Vagina (tissue), 2 donors: ENCODE measurements at places on chromosomes 2 and 18.

DNA sequence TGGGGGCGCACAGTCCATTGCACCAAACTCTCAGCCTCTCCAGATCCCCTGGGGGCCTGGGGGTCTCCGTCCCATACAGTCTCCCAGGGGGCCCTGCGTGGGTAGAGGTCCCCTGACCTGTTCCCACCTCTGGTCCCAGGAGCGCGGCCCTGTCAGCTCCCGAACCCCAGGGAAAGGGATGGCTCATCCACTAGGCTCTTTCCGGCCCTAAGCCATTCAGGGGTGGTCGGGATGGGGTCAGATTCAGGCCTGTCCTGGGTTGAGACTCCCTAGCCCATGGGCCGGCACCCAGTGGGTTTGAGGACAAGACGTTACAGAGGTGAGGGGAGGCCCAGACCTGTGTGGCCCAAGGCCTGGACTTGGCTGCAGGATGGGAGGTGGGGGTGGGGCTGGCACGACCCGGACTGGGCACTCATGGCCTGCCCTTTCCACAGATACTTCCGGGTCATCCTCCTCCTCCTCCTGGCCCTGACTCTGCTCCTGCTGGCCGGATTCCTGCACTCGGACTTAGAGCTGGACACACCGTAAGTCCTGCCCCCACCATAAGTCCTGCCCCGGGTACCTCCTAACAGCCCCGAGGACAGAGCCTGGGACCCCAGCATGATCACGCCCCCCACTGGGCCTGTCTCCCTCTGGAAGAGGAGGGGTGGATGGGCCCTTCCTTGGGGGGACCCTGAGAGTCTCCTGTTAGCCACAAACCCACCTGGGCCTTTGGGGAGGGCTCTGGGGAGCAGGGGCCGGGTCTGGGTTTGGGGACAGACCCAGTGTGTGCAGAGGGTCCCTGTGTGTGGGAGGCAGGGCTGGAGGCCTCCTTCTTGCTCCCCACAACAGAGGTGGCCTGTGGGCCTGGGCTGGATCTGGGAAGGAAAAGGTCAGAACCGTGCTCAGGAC, 10.1 kb upstream of the NEU4 start:
- no peak overlapping the region for H3K27ac ChIP-seq
- no peaks in the 10 kb centered on the region for H3K36me3 ChIP-seq
- H3K27me3 ChIP-seq = no peaks in the 10 kb centered on the region
- peak; percentile 83 for DNase-seq
- peaks cover 7% of the 10 kb centered on the region for H3K4me1 ChIP-seq
- H3K4me3 ChIP-seq = no peak overlapping the region

GRCh38 chr2:120697471-120697870, 38.2 kb upstream of the GLI2 start:
- H3K36me3 ChIP-seq = no peaks in the 10 kb centered on the region
- H3K4me1 ChIP-seq = no peaks in the 10 kb centered on the region
- H3K4me3 ChIP-seq = no peak overlapping the region
- DNase-seq = no peak
- H3K27ac ChIP-seq = no peak overlapping the region

DNA sequence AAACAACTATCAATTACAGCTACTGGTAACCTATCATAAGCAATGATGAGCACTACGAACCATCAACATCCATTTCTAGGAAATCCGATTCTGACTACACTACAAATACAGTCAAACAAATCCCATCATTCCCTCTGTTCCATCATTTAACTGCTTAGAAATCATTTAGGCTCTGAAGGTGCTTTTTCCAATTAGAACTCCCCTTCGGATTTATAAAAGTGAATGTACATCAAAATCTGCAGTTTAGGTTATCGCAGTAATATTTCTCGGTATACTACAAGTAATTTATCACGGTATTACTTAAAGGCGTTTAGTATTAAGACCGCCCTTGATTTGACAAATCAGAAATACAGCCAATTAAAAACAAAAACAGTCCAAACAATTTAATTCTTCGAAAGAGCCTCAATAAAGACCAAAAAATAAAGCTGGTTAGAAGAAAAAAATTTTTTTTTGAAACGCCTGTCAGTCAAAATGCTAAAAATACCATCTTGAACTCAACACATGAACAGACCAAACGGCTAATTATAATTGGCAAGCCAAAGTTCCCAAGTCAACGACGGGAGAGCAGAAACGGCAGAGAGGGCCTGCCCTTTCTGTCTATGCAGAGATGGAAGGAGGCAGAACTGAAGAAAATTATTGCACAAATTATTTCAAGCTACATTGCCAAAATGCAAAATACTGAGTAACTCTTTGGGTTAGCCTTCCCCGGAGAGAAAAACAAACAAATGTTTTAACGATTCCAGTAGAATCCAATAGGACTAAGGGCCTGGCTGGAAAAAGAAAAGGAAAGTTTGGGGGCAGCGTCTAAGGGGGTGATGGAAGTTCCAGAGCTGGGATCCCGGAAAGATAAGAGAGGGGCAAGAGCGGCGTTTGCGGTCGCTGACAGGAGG, 1.2 kb downstream of the VPS54 start:
- DNase-seq = no peak
- H3K27ac ChIP-seq = peak overlapping the region; percentile 98
- H3K4me1 ChIP-seq = peaks cover 55% of the 10 kb centered on the region
- no peaks in the 10 kb centered on the region for H3K27me3 ChIP-seq
- peak overlapping the region; percentile 97 for H3K4me3 ChIP-seq

DNA sequence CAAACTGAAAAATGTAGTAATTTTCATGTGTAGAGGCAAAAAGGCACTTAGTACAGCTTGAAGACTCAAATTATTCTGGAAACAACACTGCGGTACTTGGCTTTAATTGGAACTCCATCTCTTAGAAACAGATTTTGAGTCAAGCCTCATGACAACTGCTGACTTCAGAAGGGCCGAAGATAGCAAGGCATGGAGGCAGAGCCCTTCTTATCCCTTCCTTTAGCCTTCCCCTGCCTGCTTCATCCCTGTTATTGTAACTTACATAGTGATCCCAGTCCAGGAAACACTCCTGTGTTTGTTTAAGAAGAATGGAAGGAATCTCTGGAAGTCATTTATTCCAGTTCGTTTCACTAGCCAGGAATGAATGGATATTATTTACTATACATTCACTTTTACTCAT, 110.9 kb upstream of the FAM98A start:
- no peaks in the 10 kb centered on the region for H3K4me1 ChIP-seq
- H3K27ac ChIP-seq = no peak overlapping the region
- no peak overlapping the region for H3K4me3 ChIP-seq
- DNase-seq = no peak
- no peaks in the 10 kb centered on the region for H3K36me3 ChIP-seq
- H3K27me3 ChIP-seq = no peaks in the 10 kb centered on the region

GRCh38 chr2:148130581-148130980, 109.7 kb downstream of the MBD5 start:
- no peak for DNase-seq
- H3K36me3 ChIP-seq = no peaks in the 10 kb centered on the region
- H3K4me3 ChIP-seq = no peak overlapping the region
- no peak overlapping the region for H3K27ac ChIP-seq
- no peaks in the 10 kb centered on the region for H3K27me3 ChIP-seq

DNA sequence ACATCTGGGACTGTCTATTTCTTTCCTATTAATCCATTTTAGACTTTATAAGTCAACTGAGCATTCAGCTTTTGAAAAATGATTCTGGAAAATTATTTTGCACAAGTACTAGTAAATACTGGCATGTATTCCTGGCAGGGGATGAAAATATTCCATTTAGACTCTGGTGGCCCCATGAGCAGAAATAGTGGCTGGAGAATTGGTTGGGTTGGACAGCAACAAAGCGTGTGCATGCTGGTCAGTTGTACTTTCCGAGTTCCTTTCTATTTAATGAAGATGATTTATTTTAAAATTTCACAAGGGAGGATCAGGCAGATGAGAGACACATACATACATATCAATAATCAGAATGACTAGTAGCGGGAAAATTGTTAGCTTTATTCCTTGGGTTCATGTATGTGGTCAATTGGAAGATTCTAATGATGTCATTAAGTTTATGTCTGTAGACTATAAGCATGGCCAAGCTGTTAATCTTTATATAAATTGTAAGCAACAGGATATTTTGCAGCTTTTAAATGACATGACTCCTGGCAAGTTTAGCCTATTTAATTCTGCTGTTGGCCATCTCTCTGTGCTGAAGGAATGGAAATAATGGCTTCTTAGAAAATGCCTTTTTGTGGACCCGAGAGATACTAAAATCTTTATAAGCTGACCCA, 541.6 kb downstream of the SLC4A3 start:
- H3K27ac ChIP-seq = no peak overlapping the region
- no peaks in the 10 kb centered on the region for H3K27me3 ChIP-seq
- DNase-seq = no peak
- no peaks in the 10 kb centered on the region for H3K4me1 ChIP-seq
- H3K36me3 ChIP-seq = no peaks in the 10 kb centered on the region
- H3K4me3 ChIP-seq = no peak overlapping the region

- no peak for DNase-seq
- H3K4me1 ChIP-seq = no peaks in the 10 kb centered on the region
- H3K27ac ChIP-seq = no peak overlapping the region
- H3K4me3 ChIP-seq = no peak overlapping the region
- H3K36me3 ChIP-seq = no peaks in the 10 kb centered on the region
- H3K27me3 ChIP-seq = no peaks in the 10 kb centered on the region
Observed at GRCh38 chr2:200087451-200087850, 132.1 kb downstream of the MAIP1 start.

DNA sequence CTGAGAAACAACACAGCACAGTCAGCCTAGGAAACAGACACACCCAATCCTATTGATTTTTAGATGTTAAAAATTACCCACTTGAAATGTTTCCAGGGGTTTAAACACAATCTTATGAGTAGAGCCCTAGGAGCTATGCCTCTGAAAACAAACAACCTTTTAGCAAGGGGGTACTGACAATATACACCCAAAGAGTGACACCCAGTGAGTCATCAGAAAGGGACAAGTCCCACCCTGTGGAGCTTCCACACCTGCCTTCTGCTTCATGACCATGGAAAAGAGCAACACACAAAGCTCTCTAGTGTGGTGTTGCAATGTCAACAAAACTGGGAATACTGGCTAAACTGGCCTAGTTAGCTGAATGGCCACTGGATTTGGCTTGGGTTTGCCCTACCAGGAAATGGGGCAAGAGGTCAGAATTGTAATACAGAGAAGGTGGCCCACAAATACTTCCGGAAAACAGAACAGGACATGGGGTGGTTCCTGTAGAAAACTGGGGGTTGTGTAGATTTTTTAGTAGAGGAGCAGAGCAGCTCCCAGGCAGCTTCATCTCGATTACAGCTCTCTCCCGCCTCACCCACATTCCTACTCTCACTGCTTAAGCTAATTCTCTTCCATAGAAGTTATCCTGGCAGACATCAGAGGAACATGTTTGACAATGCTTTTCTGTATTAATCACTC, 98.2 kb downstream of the GAREM1 start:
- H3K4me3 ChIP-seq = no peak overlapping the region
- H3K27ac ChIP-seq = peak overlapping the region; percentile 65
- no peak for DNase-seq
- H3K27me3 ChIP-seq = no peaks in the 10 kb centered on the region
- H3K4me1 ChIP-seq = peaks cover 44% of the 10 kb centered on the region

DNA sequence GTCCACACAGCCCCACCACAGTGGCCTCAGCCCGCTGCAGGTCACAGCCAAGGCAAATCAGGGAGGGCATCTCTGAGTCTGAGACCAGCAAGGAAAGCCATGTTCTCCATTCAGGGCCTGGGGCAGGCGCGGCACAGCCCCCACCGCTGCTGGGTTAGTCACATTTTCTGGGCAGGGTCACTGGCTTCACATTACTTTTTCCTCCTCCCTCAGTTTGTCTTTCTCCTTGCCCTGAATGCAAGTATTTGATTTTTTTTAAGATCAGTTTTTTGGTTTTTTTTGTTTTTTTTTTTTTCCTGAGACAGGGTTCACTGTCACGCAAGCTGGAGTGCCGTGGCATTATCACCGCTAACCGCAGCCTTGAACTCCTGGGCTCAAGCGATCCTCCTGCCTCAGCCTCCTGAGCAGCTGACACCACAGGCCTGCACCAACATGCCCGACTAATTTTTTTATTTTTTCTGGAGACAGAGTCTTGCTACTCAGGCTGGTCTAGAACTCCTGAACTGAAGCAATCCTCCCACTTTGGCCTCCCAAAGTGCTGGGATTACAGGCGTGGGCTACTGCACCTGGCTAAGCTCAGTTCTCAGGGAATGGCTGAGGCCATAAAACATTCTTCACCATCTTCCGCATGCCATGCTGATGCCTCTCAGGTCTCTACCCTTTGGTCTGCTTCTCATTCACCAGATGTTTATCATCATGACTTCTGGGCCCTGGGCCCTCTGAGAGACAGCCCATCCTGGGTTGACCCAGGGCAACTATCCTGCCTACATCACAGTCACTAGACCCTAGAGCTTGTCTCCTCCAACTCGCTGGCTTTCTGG, 628 bp upstream of the CAPG start:
- no peak for DNase-seq
- no peaks in the 10 kb centered on the region for H3K36me3 ChIP-seq
- peaks cover 77% of the 10 kb centered on the region for H3K4me1 ChIP-seq
- H3K27ac ChIP-seq = peak overlapping the region; percentile 85
- no peaks in the 10 kb centered on the region for H3K27me3 ChIP-seq

DNA sequence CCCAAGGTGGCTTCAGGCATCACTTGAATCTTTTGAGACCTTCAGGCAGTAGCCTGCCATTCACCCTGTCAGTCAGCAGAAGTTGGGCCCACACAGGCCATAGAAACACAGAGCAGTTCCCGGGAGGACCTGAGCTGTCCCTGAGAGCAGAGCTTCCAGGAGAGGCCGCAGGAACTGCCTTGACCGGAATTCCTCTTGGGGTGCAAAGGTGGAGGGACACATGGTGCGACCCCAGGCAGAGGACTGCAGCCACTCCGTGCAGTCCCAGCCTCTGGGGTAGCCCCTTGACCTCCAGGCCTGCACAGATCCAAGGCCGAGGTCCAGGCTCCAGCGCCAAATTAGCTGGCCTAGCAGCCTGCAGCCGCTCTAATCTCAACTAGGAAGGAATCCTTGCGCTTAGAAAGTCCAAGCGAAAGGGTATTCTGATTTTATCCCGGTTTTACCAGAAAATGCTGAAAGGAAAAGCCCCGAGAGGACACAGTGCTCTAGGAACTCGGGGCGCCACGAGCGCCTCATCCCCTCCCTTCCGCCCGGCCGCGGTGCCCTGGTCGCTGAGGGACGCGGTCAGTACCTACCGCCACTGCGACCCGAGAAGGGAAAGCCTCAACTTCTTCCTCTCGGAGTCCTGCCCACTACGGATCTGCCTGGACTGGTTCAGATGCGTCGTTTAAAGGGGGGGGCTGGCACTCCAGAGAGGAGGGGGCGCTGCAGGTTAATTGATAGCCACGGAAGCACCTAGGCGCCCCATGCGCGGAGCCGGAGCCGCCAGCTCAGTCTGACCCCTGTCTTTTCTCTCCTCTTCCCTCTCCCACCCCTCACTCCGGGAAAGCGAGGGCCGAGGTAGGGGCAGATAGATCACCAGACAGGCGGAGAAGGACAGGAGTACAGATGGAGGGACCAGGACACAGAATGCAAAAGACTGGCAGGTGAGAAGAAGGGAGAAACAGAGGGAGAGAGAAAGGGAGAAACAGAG, 5.4 kb downstream of the SIX2 start:
- H3K36me3 ChIP-seq = no peaks in the 10 kb centered on the region
- H3K27ac ChIP-seq = no peak overlapping the region
- H3K4me3 ChIP-seq = peak overlapping the region; percentile 10
- no peaks in the 10 kb centered on the region for H3K27me3 ChIP-seq
- DNase-seq = no peak
- H3K4me1 ChIP-seq = peaks cover 40% of the 10 kb centered on the region

- H3K27ac ChIP-seq = no peak overlapping the region
- H3K4me3 ChIP-seq = no peak overlapping the region
- peaks cover 15% of the 10 kb centered on the region for H3K4me1 ChIP-seq
- no peaks in the 10 kb centered on the region for H3K27me3 ChIP-seq
Observed at GRCh38 chr2:24620936-24621335, 129.9 kb downstream of the NCOA1 start.
